ENCODE measurements at places on chromosomes 3 and 15. TPM values are rescaled to one million over a fixed set of nuclear protein-coding genes. Genes with fewer than 3 reads are reported as not detected.

DNA sequence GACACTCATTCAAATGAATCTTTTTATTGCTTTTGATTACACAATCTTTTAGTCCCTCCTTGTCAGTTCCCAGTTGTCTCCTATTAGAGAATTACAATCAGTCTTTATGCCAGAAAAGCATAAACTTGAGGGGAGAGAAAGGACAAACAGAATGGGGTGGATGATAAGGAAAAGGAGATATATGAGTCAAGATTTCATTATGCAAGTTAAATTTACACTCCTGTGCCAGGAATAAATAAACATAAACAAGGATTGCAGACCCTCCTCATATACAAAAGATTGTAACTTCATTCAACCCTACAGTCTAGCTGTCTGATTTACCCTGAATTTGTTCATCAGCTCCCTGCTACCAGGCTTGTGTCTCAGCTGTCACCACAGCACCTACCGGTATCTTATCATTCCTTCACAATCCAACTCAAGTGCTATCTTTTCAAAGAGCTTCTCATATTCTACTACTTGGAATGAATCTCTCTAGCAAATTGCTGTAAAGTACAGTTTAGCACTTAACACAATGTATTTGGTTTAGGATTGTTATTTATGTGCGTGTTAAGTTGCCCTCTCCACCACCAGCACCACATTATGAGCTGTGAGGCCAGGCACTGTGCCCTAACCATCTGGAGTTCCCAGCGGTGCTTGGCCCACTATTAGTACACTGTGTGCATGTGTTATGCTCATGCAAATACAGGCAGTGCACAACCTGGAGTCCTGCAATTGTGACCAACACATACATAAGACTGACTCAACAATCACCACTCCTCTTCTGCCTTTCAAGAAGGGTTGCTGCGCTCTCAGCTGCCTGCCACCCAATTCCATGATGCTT lies 504.1 kb downstream of the TBL1XR1 start:
- DNase-seq = no peak

GRCh38 chr3:138384531-138384930 lies 36.2 kb downstream of the MRAS start:
- no peak for DNase-seq

GRCh38 chr3:43960448-43960840 lies 269.7 kb downstream of the ABHD5 start:
- DNase-seq = peak; percentile 28

The COL7A1 gene
- 14.2 TPM for total RNA-seq

The GP9 gene
- not detected for total RNA-seq
